Ovary (tissue), 10 donors: ENCODE measurements at places on chromosomes 16 and 17. TPM values are rescaled to one million over a fixed set of nuclear protein-coding genes. Genes with fewer than 3 reads are reported as not detected.

- DNase-seq, result no peak
These were observed 60.6 kb upstream of the CRYM start for GRCh38 chr16:21338537-21339268.

DNA sequence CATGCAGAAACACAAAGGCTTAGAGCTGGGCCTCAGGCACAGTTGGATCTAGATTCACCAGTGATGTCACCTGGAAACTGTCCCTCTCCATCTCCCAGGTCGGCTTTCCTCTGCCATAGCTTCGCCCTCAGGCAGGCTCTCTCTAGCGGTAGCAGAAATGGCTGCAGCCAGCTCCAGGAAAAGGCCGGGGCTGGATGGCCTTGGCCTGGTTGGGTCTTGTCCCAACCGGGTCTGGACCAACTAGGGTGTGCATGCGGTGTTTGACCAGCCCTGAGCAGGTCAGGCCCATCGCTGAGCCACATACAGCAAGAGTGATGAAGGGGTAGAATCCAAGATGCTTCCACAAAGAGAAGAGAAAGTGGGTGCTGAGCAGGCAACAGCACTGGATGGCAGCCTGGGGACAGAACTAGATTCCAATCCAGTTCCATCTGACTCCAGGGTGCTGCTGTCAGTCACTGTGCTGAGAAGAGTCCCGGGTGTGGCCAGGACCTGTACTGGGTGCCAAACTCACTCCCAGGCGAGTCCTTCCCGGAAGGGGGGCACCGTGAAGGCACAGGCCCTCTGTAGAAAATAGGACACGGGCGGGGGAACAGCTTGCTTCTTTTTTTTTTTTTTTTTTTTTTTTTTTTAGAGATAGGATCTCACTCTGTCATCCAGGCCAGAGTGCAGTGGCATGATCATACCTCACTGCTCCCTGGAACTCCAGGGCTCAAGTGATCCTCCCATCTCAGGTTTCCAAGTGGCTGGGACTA is 51.8 kb downstream of the SOCS3 start:
- DNase-seq, result peak; percentile 77

- DNase-seq, result no peak
These were observed 120.7 kb downstream of the TRIM37 start for GRCh38 chr17:58985971-58986370.

GRCh38 chr17:33977729-33978514 is 277.2 kb upstream of the CCL2 start:
- no peak for DNase-seq

GRCh38 chr17:60577147-60577915 is 22.7 kb upstream of the PPM1D start:
- DNase-seq, result peak; percentile 63

Gene SLC16A11
- 2.7 TPM for total RNA-seq

Gene GCGR
- not detected for total RNA-seq

Gene ZDHHC1
- total RNA-seq, result 24.8 TPM
